ENCODE measurements at places on chromosomes 6 and 20. TPM values are rescaled to one million over a fixed set of nuclear protein-coding genes. Genes with fewer than 3 reads are reported as not detected.

The CD83 gene
- 2.3 TPM for total RNA-seq

The B3GAT2 gene
- not detected for total RNA-seq

The DZANK1 gene
- 1.1 TPM for total RNA-seq

The AKAP12 gene
- 44.9 TPM for total RNA-seq

The TSHZ2 gene
- 12.0 TPM for total RNA-seq

The KCNB1 gene
- 2.1 TPM for total RNA-seq

The ADAT2 gene
- total RNA-seq, result 2.9 TPM

The LY6G6F gene
- total RNA-seq, result not detected

The DNMT3B gene
- total RNA-seq, result 0.65 TPM

The MAS1 gene
- not detected for total RNA-seq

The MUC21 gene
- total RNA-seq, result not detected

The SEL1L2 gene
- 0.91 TPM for total RNA-seq

The CST2 gene
- total RNA-seq, result not detected

The TBX18 gene
- 10.1 TPM for total RNA-seq

The GPR6 gene
- not detected for total RNA-seq

The OR2J3 gene
- not detected for total RNA-seq

The FERMT1 gene
- total RNA-seq, result 1.1 TPM

The PLCB1 gene
- 27.1 TPM for total RNA-seq

The CST1 gene
- total RNA-seq, result not detected

The SULF2 gene
- 37.2 TPM for total RNA-seq

The RTN4IP1 gene
- 12.9 TPM for total RNA-seq

The HACE1 gene
- total RNA-seq, result 10.8 TPM

The SNAP91 gene
- total RNA-seq, result not detected

The BPI gene
- total RNA-seq, result not detected

The VSX1 gene
- 0.38 TPM for total RNA-seq

The TCF15 gene
- 10.3 TPM for total RNA-seq

The TREM2 gene
- 3.1 TPM for total RNA-seq

The ZSCAN23 gene
- total RNA-seq, result 1.2 TPM

The PCMTD2 gene
- total RNA-seq, result 76.4 TPM

The CALHM6 gene
- total RNA-seq, result 2.3 TPM

Measured in left cardiac atrium (tissue), 4 donors.